ENCODE measurements at places on chromosomes 11 and 22.

- DNase-seq: no peak
Measured at GRCh38 chr11:120695426-120695825, 183.9 kb downstream of the GRIK4 start.

GRCh38 chr11:84468235-84468634, 1158.9 kb downstream of the DLG2 start:
- DNase-seq: no peak

GRCh38 chr11:96055706-96056387, 131.9 kb upstream of the MTMR2 start:
- DNase-seq: no peak

DNA sequence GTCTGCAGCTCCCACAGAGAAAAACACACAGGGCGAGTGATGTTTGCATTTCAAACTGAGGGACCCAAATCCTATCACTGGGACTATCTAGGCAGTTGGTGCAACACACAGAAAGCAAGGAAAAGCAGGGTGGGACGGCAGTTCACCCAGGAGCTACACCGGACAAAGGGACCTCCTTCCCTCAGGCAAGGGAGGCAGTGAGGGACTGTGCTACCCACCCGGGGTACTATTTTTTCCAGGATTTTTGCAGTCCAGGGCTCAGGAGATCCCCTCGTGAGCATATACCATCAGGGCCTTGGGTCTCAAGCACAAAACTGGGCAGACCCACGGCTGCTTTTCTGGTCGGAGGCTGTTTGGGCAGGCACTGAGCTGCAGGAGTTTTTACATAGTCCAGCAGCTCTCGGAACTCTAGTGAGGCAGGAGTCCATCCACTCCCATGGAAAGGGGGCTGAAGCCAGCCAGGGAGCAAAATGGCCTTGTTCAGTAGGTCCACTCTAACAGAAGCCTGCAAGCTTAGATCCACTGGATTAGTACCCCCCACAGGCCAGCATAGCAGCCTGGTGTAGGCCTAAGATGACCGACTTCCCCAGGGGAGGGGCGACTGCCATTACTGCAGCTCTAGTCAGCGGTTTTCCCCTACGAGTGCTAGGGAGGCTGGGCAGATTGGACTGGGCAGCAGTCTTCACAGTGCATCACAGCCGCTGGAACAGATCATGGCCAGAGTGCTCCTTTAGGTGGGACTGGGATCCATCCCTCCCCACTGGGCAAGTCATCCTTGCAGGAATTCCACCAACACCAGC, 28.2 kb downstream of the CARD18 start:
- no peak for DNase-seq

- DNase-seq: no peak
Measured at GRCh38 chr22:20088263-20088648, 8.2 kb downstream of the DGCR8 start.

DNA sequence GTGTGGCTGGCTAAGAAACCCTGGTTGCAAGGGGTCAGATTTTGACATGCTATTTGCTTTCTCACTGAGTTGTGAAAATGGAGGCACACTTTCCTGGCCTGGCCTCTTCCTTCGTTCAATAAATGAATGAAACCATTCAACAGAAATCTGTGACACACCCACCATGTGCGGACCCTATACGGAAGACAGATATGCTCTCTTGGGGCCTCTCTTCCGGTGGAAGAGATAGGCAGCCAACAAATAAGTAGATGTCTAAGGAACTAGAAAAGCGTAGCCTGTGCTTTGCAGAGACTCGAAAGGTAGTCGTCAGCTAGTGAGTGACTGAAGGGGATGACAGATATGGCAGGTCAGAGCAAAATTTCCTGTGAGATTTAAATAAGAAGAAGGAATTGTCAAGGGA, 5.3 kb downstream of the KCNQ1OT1 start:
- no peak for DNase-seq

DNA sequence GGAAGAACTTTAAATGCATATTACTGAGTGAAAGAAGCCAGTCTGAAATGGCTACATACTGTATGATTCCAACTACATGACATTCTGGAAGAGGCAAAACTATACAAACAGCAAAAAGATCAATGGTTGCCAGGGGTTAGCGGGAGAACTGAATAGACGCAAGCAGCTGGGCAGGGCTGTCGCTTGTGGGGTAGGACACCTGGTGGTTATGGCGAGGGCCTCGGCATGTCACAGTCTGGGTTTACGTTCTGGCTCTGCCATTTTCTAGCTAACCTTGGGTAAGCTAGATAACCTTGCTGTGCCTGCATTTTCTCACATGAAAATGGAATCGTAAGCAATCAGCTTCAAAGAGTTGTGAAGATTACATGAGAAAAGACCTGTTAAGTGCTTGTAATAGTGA, 55.2 kb upstream of the SYT13 start:
- no peak for DNase-seq

DNA sequence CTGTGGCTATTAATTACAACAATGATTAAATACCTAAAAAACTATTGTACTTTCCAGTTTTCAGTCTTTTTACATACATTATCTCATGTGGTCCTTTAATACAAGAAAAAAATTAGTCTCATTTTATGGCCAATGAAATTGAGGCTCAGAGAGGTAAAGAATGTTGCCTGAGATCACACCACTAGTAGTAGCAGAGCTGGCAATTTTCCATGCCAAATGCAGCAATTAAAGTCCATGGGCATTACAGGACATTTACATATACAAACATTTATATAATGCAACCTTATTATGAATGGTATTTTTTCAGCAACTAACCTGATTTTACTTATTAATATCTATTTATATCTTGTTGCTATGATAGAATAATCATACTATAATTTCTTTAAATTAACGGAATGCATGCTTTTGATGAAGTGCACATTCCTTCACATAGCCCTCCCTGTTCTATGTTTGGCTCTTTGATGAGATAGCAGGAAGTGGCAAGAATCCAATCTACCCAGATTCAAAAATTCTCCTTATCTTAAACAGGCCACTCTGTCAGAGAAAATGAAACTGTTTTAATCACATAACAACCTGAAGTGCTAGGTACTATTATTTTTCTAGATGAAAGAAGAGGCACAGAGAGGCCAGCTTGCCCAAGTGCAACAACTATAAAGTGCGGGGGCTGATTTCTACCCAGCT, 120.9 kb upstream of the LDLRAD3 start:
- no peak for DNase-seq

- DNase-seq: no peak
Measured at GRCh38 chr11:61369372-61370348, 7.5 kb downstream of the TMEM138 start.

- no peak for DNase-seq
Measured at GRCh38 chr22:31244046-31244942, 32.2 kb downstream of the LIMK2 start.

- DNase-seq: peak; percentile 37
Measured at GRCh38 chr22:42074132-42074811, at the start of gene PHETA2. TSS of gene PHETA2 (plus strand) at chr22:42074248. CDS start at chr22:42077294, 3,046 bp downstream.

- DNase-seq: no peak
Measured at GRCh38 chr22:31852691-31853421, 91.5 kb upstream of the YWHAH start.

GRCh38 chr11:58134151-58134550, 8.8 kb upstream of the OR9I1 start:
- no peak for DNase-seq

- no peak for DNase-seq
Measured at GRCh38 chr11:7671347-7672215, 1.7 kb downstream of the CYB5R2 start.

GRCh38 chr22:41280065-41280464, 5.9 kb downstream of the RANGAP1 start:
- DNase-seq: no peak

GRCh38 chr11:67651976-67652781, 1.6 kb upstream of the ACY3 start:
- DNase-seq: no peak

- no peak for DNase-seq
Measured at GRCh38 chr11:12767577-12767976, 93.4 kb downstream of the TEAD1 start.

DNA sequence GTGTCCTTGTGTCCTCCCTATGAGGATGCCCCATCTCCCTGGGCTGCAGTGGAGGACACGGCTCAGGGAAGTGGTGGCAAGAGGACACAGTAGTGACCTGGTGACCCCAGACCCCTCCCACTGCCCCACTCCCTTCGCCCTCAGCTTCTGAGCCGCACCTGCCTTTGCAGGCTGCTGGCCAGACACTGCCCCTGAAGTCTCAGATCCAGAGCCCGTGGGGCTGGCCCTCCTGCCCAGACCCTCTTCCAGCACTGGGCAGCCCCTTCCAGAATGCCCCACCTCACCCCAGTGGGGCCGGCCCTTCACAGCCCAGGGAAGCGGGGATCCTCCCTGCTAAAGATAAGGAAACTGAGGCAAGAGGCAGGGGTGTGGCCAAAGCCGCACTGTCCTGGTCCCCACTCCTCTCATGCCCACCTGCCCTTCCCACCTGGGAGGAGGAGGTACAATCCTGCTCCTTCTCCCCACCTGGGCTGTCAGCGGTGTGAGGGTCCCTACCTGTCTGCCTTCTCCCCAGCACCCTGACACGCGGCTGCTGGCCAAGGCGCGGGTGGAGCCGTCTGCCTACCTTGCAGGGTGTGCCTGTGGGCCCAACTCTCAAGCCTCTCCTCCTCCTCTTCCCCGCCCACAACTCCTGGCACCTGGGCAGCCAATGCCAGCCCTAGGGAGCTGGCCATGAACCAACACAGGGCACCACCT, 17.3 kb downstream of the TRPM5 start:
- DNase-seq: no peak

- DNase-seq: no peak
Measured at GRCh38 chr22:25100948-25101347, 98.7 kb upstream of the CRYBB3 start.

DNA sequence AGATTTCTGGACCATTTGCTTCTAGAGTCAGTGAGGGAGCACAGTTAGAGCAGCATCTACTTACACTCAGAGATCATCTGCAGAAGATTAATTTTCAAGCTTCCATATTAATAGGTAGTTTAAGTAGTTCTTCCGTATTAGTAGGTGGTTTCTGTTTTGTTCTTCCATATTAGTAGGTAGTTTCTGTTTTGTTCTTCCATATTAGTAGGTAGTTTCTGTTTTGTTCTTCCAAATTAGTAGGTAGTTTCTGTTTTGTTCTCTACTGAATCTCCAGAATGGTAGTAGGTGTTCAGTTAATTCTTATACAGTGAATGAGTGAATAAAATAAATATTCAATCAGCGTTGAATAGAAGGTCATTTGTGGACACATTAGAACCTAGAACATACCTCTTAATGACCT, 175.7 kb downstream of the TMEM135 start:
- no peak for DNase-seq

- DNase-seq: no peak
Measured at GRCh38 chr22:41927813-41928212, 1.2 kb upstream of the TNFRSF13C start.

GRCh38 chr22:42693055-42693762, 27.5 kb downstream of the A4GALT start:
- no peak for DNase-seq

DNA sequence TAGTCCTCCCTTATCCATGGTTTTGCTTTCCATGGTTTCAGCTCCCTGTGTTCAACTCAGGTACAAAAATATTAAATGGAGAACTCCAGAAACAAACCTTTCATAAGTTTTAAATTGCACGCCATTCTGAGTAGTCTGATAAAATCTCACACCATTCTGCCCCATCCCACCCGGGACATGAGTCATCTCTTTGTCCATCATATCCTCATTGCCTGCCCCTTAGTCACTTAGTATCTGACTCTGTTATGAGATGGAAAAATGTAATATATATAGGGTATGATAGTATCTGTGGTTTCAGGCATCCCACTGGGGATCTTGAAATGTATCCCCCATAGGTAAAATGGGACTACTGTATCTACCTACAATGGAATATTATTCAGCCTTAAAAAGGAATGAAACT, 35.5 kb upstream of the FGF3 start:
- DNase-seq: no peak

GRCh38 chr11:115925568-115926090, 421.4 kb upstream of the CADM1 start:
- no peak for DNase-seq

GRCh38 chr11:117458275-117459122, 130.8 kb downstream of the CEP164 start:
- peak; percentile 21 for DNase-seq

DNA sequence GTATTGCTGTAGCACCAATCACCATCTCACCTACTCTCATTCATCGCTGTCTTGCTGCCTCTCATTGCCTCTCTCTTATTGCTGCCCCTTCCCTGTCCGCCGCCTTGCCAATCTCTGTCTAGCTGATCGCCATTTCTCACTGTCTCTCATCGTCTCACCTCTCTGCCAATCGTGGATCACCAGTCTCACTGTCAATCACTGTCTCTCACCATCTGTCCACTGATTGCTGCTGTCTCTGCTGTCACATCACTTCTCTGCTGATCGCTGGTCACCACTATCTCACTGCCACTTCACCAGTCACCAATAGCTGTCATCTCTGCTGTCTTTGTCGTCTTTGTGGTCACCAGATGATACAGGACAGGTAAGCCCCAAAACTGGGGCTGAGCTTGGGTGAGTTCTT, 20.6 kb upstream of the RNASEH2C start:
- no peak for DNase-seq

DNA sequence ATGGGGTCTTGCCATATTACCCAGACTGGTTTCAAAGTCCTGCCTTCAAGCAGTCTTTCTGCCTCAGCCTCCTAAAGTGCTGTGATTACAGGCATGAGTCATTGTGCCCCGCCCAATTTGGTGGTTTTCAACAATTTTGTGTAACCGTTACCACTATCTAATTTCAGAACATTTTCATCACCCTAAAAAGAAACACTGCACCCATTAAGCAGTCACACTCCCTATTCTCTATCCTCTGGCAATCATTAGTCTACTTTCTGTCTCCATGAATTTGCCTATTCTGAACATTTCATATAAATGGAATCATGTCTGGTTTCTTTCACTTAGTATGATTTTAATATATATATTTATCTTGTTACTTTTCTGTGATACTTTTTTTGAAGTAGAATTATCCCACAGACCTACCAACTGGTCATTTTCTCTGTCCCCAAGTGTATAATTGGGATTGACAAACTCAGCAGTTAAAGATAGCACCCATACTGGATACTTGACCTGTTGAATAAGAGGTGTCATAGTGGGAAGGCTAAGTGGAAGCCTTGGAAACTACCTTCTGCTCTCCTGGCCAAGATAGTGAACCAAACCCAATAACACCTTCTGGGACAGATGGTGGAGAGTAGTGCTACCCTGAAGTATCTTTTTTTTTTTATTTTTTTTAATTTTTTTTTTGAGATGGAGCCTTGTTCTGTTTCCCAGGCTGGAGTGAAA, 64.8 kb downstream of the STIM1 start:
- DNase-seq: peak; percentile 71

- peak; percentile 36 for DNase-seq
Measured at GRCh38 chr11:76810151-76810853, 27.1 kb downstream of the TSKU start.

DNA sequence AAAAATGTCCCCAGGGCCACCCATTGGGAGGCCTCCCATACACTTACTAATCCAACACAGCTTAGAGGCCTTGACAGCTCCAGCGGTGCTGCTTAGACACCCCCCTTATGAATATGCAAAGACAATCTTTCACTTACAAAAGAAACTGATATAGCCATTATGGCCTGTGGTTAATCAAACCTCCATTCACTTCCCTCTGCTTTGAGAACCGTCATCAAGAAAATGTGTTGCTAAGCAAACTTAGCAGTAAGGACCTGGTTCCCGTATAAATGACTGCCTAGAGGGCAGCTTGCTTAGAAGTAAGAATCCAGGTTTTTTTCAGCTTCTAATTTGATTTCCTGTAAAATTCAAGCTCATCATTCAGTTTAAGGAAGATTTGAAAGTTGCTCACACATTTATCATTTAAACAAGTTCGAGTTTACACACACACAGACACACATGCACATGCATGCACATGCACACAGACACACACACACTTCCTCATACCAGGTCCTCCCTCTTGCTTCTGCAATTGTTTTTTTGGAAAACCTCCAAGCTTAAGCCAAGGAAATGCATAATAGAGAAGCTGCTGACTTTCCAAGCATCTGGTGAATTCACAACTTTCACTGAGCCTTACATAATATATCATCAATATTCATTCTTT, 137.7 kb upstream of the BLID start:
- no peak for DNase-seq
